ENCODE measurements at places on chromosomes 16 and 17.

- DNase-seq = no peak
Measured at GRCh38 chr17:31414550-31414918, 23.1 kb downstream of the RAB11FIP4 start.

- DNase-seq = no peak
Measured at GRCh38 chr16:19882646-19883045, 2.0 kb downstream of the GPRC5B start.

DNA sequence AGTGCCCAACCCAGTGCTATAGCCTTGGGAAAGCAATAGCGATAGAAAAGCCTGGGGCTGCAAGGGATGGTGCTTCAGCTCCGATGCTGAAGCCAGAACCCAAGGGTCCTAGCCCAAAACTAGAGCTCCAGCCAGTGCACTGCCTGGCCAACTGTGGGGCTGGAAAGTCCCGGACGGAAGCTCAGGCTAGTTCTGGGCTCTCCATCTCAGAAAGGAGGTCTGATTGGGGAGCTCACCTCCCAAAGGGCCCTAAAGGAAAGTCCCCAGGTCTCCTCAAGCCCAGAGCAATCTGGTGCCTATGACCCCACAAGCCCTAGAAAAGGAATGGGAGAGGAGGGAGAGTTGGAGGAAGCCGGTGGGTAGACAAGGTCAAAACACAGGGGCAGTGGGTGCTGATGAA lies 2.0 kb upstream of the ABCC3 start:
- DNase-seq = no peak

DNA sequence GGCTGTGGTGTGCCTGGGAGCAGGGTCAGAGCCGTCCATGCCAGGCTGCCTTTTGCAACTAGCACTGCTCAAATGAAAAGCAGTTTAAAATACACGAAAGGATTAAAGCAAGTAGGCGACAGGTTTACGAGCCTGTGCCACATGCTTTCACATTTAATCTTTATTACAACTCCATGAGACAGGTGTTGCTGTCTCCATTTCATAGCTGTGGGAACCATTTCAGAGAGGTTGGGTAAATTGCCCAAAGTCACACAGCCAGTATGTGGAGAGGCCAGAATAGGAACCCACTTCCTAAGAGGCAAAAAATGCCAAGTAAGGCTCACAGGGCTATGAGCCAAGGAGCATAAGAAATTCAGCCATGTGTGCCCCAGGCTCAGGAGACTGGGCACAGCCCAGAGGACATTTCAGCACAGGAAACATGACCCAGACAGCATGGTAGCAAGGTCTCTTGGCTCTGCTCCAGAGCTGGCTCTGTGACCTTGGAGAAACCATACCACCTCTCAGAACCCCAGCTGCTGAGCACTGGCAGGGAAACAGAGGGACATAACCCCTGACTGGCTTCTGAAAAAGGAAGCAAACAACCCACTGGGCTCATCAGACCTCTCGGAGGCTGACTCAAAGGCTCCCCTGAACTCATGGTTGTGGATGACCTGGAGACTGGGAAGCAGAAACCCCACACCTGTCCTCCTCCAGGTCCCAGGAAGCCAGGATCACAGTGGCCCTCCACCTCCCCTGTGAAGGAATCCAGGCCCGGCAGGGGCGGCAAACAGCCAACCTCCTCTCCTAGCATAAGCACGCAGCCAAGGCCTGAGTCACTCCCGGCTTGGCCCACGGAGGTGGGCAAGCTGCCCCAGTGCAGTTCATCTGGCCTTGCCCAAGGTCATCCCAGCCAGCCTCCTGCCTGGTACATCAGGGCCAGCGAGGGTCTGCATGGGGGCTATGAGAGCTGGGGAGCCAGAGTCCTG lies 40.3 kb upstream of the MRPS23 start:
- DNase-seq = no peak

GRCh38 chr16:58425756-58426494 lies 33.7 kb downstream of the GINS3 start:
- no peak for DNase-seq

GRCh38 chr17:50034498-50035364 lies 21.2 kb upstream of the ITGA3 start:
- DNase-seq = peak; percentile 2

DNA sequence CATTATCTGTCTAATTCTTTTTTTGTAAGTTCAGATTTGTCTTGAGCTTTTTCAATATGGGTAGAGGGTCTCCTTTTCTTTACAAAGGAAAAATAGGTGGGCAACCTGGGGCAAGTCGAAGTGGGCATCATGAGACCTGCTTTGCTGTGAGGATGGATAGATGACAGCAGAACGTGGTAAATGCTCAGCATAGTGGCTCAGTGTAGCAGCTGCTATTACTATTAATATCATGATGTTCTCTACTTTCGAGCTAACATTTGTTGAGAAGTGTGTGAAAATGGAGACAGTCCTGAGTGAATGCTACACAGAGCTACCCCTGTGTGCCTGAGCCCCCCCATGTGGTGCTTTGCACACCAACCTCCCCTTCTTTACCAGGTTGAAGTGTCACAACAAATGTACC lies 39.0 kb upstream of the LGALS9 start:
- DNase-seq = no peak

DNA sequence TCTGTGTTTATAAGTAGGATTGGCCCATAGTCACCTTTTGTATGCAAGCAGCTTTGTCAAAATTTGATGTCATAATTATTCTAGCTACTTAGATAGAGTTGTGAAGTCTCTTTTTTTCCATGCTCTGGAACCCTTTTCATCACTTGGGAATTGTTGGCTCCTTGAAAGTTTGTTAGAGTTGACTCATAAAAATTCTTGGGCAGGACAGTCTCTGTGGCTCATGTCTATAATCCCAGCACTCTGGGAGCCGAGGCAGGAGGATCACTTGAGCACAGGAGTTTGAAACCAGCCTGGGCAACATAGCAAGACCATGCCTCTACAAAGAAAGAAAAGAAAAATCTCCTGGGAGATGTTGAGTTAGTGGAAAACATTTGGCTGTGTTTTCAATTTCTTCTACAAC lies 45.7 kb upstream of the MRC2 start:
- DNase-seq = no peak

GRCh38 chr16:27428026-27428785 lies 26.2 kb downstream of the IL21R start:
- no peak for DNase-seq

DNA sequence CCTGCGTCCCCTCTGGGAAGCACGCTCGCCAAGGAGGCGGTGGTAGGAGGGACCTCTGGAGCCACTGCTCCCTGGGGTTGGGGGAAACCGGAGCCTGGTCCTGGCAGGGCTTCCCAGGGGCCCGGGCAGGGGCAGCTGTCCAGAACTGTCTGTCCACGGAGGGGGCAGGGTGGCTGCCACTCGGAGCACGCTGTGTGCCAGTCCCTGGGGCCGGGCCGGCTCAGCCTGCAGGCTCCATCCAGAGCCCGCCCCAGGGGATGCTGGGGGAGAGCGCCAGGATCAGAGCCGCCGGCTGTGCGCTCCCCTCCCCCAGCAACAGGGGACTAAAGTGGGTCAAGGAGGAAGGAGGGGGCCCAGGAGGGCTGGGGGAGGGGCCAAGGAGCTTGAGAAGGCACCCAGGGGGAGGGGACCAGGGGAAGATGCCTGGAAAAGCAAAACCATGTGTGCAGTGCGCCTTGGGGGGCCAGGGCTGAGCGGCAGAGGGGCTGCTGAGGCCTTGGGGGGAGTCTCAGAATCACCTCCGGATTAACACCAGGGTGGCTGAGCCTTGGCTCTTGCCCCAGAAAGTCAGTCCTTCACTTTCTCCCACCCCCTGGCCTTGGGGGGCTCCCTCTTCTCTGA lies 21.3 kb downstream of the ZNF423 start:
- DNase-seq = no peak

GRCh38 chr17:39281806-39282205 lies 56.1 kb upstream of the STAC2 start:
- peak; percentile 18 for DNase-seq

DNA sequence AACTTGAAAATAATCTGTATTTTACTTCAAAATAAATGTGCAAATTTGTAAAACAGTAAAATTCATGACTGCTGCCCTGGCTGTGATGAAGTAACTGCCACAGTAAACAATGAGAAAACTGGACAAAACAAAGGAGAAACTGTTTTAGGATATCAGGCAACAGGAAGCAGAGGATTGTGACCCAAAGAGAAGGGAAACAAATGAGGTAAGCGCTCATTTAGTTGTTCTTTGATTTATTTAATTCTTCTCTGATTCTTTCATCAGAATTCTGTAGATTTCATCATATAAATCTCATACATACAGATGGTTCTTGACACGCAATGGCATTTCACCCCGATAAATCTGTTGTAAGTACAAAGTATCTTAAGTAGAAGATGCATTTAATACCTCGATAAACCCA lies 198.1 kb upstream of the AXIN2 start:
- no peak for DNase-seq
